ENCODE measurements at places on chromosomes 3 and 15.

DNA sequence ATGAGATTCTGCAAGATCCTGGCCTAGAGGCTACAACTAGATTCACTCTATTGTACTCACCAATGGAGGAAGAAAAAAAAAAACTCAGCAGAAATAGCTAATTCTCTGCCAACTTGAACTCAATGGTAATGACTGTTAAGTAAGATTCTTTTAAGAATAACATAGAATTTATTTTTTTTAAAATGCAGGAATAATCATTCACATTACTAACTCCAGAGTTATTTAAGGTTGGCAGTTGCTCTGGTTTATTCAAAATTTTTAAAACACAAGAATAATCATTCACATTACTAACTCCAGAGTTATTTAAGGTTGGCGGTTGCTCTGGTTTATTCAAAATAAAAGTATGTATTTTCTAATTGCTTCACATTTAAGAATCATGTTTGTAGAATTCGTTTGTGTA lies 1071.9 kb downstream of the IGSF11 start:
- DNase-seq, result no peak

DNA sequence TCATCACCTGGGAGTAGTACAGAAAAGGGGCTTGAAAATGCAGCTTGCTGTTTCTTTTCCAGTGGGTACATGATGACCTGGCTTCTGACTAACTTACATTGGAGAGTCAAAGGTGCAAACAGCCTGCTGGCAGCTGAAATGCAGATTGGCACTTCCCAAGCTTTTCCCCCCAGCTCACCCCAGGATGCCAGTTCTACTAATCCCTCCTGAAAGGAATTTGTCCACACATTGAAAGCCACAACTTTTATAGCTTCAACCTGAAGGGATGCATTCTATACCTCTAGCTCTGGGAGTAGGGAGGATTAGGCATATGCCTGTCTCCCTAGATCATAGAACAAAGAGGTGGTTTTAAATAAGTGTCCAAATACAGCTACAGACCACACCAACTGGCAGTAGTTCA lies 281.7 kb downstream of the EFHB start:
- no peak for DNase-seq

- DNase-seq, result no peak
Observed at GRCh38 chr3:134018850-134019249, 10.9 kb downstream of the SLCO2A1 start.

- no peak for DNase-seq
Observed at GRCh38 chr3:48047841-48048464, 31.7 kb upstream of the MAP4 start.

GRCh38 chr3:151499168-151499567 lies 38.3 kb upstream of the IGSF10 start:
- DNase-seq, result no peak

DNA sequence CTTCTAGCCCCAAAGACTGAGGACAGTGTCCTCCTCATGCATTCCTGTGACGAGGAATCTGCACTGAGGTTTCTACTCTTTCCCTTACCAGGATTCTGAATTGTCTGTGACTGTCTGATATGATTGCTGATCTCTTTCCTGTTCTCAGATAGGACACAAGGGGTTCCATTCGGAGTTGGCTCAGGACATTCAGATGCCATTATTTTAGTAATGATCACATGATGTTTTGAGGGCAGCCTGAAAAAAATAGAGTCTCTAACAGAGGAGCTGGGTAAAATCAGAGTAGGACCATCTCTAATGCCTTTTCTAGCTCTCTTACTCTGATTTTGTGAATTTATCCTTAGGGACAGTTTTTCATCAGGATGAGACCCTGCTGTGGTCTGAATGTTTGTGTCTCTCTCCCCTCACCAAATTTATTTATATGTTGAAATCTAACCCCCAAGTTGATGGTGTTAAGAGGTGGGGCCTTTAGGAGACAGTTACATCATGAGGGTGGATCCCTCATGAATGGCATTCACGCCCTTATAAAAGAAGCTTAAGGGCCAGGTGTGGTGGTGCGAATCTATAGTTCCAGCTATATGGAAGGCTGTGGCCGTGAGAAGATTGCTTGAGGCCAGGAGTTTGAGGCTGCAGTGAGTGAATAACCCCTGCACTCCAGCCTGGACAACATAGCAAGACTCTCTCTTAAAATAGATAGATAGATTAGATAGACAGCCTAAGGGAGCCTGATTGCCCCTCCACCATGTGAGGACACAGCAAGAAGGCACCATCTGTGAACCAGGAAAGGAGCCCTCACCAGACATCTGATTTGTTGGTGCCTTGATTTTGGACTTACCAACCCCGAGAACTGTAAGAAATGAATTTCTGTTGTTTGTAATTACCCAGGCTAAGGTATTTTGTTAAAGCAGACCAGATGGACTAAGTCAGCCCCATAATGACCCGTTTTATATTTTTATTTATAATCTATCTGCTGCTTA lies 24.4 kb downstream of the FNDC3B start:
- no peak for DNase-seq

All from CD4-positive, alpha-beta T cell treated with Interleukin-10 for 1 hour (primary cell).